Activated T-cell treated with anti-CD3 and anti-CD28 coated beads, Interleukin-2, amount 50 U/mL, for 48 hours (primary cell): ENCODE measurements at places on chromosomes 2 and 18.

- no peak for DNase-seq
These were observed 428.7 kb upstream of the GYPC start for GRCh38 chr2:126227250-126227649.

GRCh38 chr2:75221862-75222261 is 22.5 kb upstream of the TACR1 start:
- DNase-seq = no peak

- peak; percentile 28 for DNase-seq
These were observed 133.7 kb downstream of the COMMD1 start for GRCh38 chr2:62038975-62039771.

DNA sequence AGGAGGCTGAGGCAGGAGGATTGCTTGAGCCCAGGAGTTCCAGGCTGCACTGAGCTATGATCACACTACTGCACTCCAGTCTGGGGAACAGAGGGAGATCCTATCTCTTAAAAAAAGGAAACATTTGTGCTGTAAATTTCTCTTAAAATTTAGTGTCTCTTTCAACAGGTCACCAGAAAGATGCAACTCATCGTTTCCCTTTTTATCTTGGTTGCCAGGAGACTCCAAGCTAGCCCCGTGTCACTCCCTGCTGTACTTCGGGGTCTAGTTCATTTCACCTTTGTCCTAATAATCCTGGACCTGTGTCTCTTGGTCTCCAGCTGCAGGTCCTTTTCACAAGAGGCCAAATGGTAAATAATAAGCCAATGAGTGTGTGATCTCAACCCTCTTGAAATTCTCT is 7.1 kb downstream of the HS1BP3 start:
- no peak for DNase-seq

- DNase-seq = peak; percentile 32
These were observed 71.5 kb downstream of the SFXN5 start for GRCh38 chr2:72999729-73000725.

DNA sequence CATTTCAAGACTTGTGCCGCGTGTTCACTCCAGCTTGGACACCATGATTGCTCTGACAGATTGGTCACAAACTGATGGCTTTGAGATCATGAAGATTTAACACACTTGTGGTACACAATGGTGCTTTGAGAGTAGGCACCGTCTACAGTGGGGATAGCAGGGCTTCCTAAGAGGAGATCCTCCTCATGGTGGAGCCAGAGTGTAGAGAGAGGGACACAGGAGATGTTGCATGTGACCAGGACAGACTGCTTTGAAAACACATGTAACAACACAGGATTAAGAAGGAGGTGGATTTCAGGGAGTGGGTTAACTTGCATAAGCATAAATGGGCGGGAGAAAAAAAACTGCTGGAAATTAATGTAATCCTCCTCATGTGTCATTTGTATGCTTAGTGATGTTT is 95.7 kb upstream of the LINC00305 start:
- DNase-seq = no peak
